Forelimb muscle (tissue), 1 donor: ENCODE measurements at places on chromosomes 7 and 10. TPM values are rescaled to one million over a fixed set of nuclear protein-coding genes. Genes with fewer than 3 reads are reported as not detected.

Gene FANK1
- 0.71 TPM for polyA plus RNA-seq

- no peak for DNase-seq
Measured at GRCh38 chr10:71694567-71694968, 25.0 kb downstream of the C10orf105 start.

GRCh38 chr10:95835149-95835860 is 72.5 kb upstream of the CC2D2B start:
- DNase-seq = no peak

- DNase-seq = no peak
Measured at GRCh38 chr7:116524609-116525297, at the start of gene CAV1. Gene CAV1, plus strand, starts transcription at chr7:116525036. Its CDS starts 27 bp downstream, at chr7:116525063.
